ENCODE measurements at places on chromosomes 6 and 20. TPM values are rescaled to one million over a fixed set of nuclear protein-coding genes. Genes with fewer than 3 reads are reported as not detected.

DNA sequence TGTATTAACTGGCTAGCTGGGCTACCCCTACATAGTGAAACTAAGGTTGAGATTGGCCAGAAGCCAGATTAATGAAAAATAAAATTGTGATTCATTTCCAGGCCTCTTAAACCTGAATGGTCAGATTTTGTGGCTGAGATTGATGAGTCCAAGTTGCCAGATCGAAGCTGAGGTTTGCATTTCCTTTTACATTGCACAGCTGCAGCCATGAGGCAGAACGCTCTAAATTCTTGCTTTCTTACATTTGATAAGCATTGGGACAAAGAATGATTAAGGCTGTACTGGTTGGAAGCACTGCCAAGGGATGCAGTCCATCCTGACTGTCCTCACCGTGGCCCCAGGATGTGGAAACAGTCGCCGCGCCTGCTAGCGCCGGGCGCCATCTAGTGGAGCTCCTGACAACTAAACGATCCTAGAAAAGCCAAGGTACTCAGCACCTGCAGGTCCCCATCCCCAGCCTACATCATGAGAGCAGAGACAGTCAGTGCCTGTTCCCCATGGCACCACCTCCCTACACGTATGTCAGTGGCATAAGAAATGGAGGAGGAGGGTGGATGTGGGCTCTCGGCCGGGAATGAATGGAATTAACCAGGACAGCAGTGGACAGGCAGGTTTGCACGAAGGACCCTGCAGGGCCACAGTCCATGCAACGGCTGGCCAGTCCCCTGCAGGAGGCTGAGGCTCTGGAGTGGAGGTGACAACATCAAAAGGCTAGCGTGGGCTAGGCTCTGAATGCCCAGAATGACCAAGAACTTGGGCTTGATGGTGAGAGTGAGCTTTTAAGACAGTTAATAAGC is 19.0 kb downstream of the PXDC1 start:
- DNase-seq = peak; percentile 47

GRCh38 chr6:37192666-37193065 is 22.7 kb downstream of the PIM1 start:
- no peak for DNase-seq

DNA sequence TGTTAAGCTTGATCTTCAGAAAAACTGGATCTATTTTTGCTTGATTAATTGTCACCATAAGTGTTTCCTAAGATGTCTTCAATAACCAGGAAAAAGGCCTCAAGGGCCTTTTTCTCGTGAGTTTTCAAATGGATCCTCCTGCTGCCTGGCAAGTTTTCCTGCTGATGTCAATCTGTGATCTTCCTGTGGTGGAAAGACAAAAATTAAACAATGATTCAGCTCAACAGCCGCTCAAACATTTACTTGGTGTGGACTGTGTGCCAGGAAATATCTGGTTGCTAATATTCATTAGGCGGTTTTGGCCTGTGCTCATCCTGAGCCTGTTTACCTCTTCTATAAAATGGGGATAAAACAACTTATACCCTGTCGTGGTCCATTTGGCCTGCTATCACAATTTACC is 35.4 kb upstream of the SSTR4 start:
- DNase-seq = no peak

DNA sequence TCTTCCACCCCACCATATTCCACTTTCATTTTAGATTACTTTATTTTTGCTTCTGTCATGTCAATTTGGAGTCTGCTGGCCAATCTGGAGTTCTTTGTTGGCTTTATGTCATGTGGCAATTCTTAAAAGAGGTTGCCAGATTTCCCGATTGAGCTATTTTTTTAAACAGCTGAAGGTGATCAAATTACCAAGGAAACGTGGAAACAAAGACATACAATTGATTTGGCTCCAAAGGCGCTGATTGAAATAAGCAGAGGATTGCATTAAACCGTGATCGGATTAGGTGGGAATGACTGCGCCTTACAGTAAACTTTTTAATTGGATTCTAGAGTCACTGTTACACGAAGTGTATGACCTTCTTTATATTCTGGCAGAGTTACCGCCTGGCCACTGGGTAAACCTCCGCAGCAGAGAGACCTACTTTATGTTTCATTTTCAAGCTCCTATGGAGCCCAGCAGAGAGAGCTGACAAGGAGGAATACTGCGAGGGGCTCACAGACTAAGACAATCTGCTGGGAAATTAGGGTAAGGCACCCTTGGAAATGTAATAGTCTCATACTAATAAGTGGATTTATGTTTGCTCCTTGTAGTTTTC is 37.9 kb downstream of the SIM1 start:
- no peak for DNase-seq

- no peak for DNase-seq
Observed at GRCh38 chr20:33434434-33434833, 9.1 kb downstream of the SNTA1 start.

- DNase-seq = peak; percentile 54
Observed at GRCh38 chr6:34227761-34228421, 8.8 kb upstream of the HMGA1 start.

DNA sequence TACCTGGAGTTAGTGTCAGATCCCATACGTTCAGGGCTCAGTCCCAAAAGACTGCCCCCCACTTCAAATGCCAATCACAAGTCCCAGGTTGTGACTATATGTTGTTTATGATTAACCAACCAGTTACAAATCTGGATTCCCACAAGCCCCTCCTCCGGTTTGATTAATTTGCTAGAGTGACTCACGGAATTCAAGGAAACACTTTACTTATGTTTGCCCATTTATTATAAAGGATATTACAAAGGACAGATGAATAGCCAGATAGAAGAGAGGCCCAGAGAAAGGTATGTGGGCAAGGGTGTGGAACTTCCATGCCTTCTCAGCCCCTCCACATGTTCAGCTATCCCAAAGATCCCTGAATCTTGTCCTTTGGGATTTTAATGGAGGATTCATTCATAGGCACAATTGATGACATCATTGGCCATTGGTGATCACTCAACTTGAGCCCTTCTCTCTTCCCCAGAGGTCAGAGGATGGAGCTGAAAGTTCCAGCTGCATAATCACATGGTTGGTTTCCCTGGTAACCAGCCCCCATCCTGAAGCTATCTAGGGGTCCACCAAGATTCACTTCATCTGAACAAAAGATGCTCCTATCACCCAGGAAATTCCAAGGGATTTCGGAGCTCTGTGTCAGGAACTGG is 2.0 kb downstream of the ECT2L start:
- no peak for DNase-seq

- DNase-seq = no peak
Observed at GRCh38 chr6:138863321-138863720, 67.4 kb downstream of the ECT2L start.

The LPA gene
- total RNA-seq = not detected

The SRXN1 gene
- 104 TPM for total RNA-seq

The BHLHE23 gene
- not detected for total RNA-seq

The HLA-DRB1 gene
- 7.5 TPM for total RNA-seq

The DEFB124 gene
- total RNA-seq = not detected

The CPXM1 gene
- 0.81 TPM for total RNA-seq
